ENCODE measurements at places on chromosomes 5 and 9.
A peak's percentile ranks its signal among the peaks of the same experiment; 100 is the strongest.

DNA sequence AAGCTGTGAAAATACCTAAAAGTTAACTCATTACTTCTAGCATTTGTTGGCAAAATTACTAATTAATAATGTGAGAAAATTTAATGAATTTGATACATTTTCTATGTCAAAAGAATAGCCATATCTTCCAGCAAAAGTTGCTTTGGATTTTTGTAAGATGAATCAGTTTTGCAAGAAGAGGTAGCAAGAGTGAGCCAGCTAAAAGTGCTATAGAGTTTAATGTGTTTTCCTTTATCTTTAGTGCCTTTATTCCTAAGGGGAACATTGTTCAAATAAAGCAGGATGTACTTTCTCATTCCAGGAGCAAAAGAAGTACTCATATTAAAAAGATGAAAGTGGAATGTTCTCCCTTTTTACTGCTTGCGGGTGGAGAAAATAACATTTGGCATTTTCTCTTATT is 622.2 kb downstream of the ANXA1 start:
- DNase-seq = no peak

DNA sequence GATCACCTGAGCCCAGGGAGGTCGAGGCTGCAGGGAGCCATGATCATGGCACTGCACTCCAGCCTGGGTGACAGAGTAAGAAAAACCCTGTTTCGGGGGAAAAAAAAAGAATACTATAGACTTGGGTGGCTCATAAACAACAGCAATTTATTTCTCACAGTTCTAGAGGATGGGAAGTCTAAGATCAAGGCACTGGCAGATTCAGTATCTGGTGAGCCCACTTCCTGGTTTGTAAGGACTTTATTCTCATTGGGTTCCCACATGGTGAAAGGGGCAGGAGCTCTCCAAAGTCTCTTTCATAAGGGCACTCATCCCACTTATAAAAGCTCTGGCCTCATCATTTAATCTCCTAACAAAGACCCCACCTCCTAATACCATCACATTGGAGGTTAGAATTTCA is 8.7 kb downstream of the HINT1 start:
- no peak for DNase-seq

GRCh38 chr5:38226091-38226490 is 32.3 kb upstream of the EGFLAM start:
- no peak for DNase-seq

DNA sequence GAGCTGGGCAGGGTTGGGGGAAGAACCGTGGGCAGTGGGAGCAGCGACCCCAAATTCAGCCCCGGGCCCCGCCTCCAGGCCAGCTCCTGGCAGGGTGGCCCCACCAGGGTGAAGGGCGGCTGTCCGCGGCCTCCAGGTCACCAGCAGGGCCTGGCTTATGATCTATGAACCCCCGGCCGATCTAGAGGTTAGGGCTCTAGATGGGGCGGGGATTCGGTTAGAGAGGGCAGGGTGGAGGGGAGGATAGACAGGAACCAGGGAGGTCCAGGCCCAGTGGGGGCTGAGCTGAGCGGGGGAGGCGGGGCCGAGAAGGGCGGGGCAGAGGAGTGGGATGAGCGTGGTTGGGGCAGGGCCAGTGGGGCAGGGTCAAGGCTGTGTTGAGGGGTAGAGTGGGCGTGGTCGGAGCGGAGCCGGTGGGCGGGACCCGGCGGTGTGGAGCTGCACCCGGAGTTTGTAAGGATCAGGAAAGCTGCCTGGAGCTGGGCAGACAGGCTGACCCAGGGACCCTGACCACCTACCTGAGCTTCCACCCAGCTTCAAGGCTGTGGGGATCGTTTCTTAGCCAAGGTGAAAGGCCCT is 29.3 kb upstream of the OBP2B start:
- peak; percentile 12 for DNase-seq

- DNase-seq = no peak
Observed at GRCh38 chr9:38144421-38144820, 75.4 kb upstream of the SHB start.

DNA sequence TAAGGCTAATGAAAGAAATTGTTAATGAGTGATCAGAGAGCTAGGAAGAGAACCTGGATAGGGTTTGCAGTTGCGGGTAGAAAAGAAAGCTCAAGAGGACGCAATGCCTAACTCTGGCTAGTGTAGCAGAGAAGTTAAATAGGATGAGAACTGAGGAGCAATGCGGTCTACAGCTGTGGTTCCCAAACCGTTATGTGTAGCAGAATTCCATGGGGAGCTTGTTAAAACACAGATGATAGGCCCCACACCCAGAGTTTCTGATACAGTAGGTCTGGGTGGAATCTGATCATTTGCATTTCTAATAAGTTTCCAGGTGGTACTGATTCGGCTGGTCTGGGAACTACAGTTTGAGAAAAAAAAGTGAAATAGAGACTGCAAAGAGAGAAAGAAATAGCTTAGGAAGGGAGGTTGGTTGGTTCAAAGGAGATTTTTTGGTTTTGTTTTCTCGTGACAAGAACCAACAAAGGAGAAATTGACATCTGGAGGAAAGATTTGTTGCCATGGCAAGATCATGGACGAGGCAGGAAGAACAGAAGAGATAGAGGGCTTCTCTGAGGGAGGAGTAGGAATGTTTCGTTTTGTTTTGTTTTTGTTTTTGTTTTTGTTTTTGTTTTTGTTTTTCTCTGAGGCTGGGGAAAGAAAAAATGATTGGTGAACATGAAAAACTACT is 276.1 kb downstream of the ARRDC3 start:
- no peak for DNase-seq

- no peak for DNase-seq
Observed at GRCh38 chr9:89477811-89478630, 19.9 kb downstream of the SEMA4D start.

GRCh38 chr5:57770039-57770438 is 287.4 kb upstream of the ACTBL2 start:
- DNase-seq = no peak

- no peak for DNase-seq
Observed at GRCh38 chr9:93132946-93133680, 938 bp downstream of the NINJ1 start.

GRCh38 chr9:95425910-95426551 is 90.7 kb downstream of the PTCH1 start:
- peak; percentile 7 for DNase-seq

GRCh38 chr9:14887149-14887548 is 23.1 kb downstream of the FREM1 start:
- DNase-seq = no peak

DNA sequence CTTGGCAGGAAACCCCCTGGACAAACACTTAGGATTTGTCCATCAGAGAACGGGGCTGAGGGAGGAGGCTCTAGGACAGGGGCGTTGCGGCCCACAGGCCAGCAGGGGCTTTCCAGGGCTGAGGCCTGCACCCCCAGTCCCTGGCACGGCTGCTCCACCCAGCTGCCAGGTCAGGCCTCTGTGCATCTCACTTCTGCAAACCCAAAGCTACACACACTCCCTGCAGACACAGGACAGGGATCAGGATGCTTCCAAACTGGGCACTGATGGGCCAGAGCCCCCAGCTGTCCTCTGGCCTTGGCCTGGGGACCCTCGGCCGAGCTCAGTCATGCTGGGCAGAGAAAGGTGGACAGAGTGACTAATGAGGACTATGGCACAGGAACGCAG is 106.2 kb upstream of the SARDH start:
- no peak for DNase-seq

GRCh38 chr9:33619666-33620404 is 95.8 kb downstream of the ANKRD18B start:
- no peak for DNase-seq

DNA sequence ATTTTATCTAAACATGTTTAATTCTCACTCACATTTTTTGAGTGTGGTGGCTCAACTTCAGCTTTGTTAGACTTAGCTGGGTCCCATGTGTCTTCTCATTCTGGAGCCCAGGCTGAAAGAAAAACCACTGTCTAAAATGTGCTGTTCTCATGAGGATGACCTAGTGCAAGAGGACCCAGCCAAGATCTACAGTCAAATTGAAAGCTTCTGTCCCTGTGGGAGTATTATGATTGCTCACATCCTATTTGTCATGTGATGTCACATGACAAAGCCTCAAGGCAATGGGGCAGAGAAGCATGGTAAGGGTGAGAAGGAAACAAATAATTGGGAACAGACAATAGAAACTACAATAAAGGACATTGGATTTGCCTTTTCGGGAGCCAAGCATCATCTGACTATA is 113.4 kb upstream of the ASTN2 start:
- DNase-seq = no peak

- DNase-seq = no peak
Observed at GRCh38 chr9:35690294-35690613, 529 bp upstream of the TPM2 start.

- no peak for DNase-seq
Observed at GRCh38 chr5:16809010-16809394, 127.1 kb downstream of the MYO10 start.

GRCh38 chr5:178572617-178573016 is 17.6 kb downstream of the COL23A1 start:
- DNase-seq = no peak

DNA sequence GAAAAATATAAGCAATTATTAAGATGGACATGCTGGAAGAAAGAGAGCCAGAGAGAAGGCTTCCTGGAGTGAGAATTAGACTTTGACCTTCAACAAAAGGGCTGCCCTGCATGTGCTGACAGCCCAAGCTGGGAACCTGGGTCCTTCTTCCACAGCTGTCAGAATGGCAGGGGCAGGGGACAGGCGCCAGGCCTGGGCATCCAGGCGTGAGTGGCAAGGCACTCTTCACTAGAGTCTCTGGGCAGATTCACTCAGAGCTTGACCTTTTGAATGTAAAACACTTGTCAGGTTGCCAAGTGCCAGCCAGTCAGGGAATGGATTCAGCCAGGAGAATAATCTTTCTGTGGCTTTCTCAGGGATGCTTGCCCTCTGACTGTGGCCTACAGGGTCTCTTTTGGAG is 119.1 kb upstream of the CLINT1 start:
- no peak for DNase-seq

- DNase-seq = no peak
Observed at GRCh38 chr5:112227911-112228631, 191.0 kb downstream of the EPB41L4A start.

DNA sequence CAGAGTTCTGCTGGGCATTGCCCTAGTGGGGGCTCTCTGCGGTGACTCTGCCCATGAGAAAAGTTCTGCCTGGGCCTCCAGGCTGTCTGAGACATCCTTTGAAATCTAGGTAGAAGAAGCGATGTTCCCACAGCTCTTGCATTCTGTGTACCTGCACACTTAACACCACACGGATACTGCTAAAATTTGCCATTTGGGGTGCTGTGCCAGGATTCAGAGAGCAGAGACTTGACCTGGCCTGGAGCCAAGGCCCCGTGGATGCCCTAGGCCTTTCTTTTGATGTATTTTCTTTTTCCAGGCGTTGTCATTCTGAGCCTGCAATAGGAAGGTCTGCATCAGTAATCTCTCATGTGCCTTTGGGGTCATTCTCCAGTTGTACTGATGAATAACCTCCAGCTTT is 89.3 kb upstream of the IL12B start:
- DNase-seq = no peak

DNA sequence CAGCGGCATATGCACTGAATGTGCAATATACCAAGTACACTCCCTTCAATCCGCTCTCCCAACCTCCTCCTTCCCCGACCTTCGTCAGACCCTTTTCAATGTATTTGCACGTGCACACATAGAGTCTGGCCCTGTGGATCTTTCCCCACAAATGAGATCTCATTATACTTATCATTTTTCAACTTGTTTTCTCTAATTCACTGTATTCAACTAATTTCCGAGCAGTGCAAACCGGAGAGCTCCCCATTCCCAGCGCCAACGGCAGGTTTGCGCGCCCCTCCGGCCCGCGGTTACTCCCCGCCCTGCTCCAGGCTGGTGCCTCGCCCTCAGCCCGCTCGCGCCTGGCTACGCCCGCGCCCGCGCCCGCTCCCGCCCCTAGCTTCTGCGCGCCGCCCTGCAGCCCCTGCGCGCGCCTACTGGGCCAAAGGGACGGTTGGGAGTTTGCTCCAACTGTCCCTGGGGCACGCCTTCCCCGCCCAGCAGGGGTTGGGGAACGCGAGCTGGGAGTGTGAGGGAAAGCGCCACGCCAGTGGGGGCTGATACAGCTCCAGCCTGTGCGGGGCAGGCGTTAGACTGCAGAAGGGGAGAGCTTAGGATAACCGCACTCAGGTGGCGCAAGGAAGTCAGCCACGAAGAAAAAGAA is 3.3 kb upstream of the CDC20B start:
- no peak for DNase-seq

GRCh38 chr9:131668439-131669268 is 71.2 kb downstream of the RAPGEF1 start:
- peak; percentile 68 for DNase-seq

DNA sequence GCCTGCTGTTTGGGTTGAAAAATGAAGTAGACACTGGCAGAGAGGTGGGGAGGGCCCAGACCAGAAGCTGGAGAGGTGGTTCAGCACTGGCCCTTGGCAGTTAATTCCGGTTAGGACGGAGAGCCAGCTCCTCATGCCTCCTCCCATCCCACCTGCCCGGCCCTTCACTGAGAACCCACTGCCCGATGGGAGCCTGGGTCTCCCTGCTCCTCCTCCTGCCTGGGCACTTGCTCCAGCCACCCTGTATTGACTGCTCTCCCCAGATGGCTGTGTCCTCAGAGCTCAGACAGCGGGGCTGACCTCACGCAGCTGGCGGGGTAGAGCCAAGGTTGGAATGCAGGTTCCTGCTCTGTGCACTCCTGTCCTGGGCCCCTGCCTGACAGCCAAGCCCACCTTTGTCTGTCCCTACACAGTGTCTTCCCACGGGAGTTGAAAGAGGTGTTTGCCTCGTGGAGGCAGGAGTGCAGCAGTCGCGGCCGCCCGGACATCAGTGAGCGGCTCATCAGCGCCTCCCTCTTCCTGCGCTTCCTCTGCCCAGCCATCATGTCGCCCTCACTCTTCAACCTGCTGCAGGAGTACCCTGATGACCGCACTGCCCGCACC is 114.7 kb downstream of the DAB2IP start:
- no peak for DNase-seq

DNA sequence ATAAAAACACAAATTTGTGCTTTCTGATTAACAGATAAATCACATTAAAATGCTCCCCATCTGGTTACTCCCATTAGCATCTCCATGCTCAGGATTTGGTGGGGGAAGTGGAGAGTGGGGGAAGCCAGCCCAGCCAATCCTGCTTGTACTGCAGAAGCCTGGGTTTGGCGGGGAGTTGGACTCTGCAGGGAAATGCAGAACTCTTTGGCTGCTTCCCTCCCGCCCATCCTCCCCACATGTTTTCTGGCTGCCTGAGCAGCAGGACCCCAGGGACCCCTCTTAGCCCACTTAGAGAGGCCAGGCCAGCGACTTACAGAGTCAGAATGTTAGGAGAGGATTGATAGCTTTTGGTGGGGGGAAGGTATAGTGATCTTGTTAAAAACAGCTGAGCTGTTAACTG is 59.5 kb upstream of the FOXI1 start:
- no peak for DNase-seq

DNA sequence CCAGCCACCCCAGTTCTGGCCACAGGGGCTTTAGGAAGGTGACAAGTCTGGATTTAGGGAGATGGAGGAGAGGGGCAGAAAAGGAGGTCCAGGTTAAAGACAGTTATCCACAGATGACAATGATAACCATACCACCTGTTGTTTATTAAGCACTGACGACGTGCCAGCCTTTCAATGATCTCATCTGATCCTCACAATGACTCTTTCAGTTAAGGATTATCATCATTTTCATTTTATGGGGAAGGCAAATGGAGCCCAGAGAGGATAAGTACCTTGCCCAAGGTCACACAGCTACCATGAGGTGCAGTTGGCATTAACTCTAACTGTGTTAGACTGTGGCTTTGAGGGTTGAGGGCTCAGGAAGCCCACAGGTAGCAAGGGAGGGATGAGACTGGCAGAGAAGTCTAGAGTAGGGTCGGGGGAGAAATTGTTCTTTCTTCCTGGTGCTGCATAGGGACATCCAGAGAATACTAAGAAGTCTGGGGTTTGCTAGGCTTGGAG is 21.5 kb upstream of the JADE2 start:
- DNase-seq = no peak
